NCI-H1105 treated with DMSO at 0.1 percent for 48 hours (cell line): ENCODE measurements at places on chromosomes 12 and 14.

DNA sequence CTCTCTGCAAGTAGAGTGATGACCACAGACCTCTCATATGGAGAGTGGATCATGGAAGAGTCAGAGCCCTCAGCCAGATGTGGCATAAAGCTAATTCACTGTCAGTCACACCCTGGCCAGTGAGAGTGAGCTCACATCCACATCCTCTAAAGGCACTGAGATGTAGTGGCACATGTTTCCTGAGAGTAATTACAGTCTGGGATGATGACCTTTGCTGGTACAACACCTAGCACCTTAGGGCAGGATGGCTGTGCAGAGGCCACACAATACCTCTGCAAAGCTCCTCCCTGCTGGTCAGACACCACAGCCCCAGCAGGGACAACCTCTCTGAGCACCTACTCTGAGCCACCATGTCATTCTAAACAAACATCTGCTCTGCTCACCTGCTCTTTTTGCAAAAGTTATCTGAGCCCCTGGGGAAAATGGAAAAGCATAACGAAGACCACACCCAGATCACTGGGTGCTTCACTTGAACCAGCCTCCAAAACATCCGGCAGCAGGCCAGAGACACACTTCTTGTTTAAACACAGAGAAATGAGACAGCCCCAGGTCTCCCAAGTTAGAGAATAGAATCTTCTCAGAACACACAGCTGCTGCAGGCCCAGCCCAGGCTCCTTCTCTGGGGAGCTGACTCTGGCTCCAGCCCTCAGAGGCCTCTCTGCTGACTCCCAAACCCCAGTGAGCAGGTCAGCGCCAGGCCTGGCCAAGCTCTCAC lies 30.3 kb downstream of the PITPNM2 start:
- no peak for DNase-seq

DNA sequence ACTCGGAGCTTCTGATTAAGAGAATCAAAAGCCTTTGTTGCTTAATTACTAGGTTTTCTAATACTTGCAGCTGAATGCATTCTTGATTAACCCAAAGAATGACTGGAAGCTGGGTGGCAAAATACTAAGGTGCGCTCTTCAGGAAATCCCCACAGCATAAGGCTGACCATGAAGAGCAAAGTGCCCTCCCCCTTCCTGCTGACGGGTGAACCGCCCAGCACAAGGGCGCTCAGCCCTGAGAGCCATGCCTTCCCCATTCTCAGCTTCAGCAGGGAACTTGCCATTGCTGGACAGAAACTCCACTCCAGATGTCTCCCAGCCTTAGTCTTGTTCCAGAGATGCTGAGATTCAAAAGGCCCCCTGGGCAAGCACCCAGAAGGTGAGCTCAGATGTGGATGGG lies 27.2 kb upstream of the FBRSL1 start:
- no peak for DNase-seq

DNA sequence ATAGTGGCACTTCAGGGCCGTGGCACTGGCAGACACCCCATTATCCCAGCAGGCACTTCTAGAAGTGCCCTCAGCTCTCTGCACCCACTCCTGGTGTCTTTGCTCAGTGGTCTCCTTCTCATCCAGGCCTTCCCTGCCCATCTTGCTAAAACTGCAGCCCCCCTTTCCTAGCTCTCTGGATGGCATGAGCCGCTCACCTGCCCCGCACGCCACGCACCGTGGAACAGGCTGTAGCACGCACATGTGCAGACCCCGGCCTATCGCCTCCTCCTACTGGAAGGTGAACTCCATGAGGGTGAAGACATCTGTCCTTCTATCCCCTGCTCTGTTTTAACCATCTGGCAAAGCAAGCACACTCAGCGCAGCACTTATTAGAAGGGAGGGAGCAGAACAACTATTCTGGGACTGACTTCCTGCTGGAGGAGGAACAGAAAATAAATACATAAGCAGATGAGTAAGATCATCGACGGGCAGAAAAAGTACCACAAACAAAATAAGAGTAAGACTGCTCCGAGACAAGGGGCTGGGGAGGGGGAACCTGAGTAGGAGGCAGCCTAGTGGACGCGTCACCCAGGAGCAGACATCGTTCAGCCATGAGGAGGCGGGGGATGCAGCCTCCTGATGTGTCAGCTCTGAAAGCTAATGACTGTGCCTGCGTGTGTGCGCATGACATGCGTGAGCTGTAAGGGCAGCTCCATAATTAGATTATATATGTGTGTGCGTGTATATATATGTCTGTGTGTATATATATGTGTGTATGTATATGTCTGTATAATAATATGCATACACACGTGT lies 7.8 kb upstream of the FZD10 start:
- no peak for DNase-seq

DNA sequence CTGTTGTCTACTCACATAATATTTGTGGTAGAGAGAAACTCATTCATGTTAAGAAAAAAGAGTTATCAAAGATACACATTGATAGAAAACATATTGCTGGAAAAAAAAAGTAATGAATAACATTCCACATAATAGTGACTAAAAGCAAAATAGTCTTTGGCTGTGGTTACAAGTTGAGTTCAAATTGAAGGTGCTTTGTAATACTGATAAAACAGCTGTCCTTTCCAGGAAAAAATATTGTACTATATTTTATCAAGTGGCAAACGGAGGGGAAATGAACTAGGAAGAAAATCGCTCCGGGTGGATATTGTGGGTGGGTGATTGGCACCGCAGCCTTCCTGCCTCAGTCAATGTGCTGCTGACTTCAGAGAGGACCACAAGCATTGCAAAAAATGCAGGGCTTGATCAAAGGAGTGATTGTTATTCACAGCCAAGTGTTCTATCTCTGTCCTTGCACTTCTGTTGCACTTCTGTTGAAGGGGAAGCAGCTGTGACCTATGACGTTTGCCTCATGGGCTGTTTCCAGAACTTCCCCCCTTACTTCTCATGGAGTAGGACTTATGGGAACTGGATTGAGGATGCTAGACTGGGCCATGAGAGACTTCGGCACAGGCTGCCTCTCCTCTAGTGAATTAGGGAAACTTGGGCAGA lies 114.4 kb downstream of the VRK1 start:
- DNase-seq = no peak
